ENCODE measurements at places on chromosomes 2 and 18. TPM values are rescaled to one million over a fixed set of nuclear protein-coding genes. Genes with fewer than 3 reads are reported as not detected.

Gene PROC
- not detected for total RNA-seq

Gene MOGAT1
- not detected for total RNA-seq

Gene OTOS
- not detected for total RNA-seq

Gene C2orf66
- under 0.01 TPM for total RNA-seq

Gene CHAC2
- total RNA-seq = 6.9 TPM

Gene DNAJC5G
- total RNA-seq = 0.98 TPM

Gene ARHGAP28
- 25.6 TPM for total RNA-seq

Gene UGT1A4
- not detected for total RNA-seq

Gene ELOA2
- not detected for total RNA-seq

Gene MYO5B
- total RNA-seq = 0.65 TPM

Gene GREB1
- 0.19 TPM for total RNA-seq

Gene EN1
- total RNA-seq = not detected

Gene AOX1
- total RNA-seq = 10.1 TPM

Gene TIA1
- 105 TPM for total RNA-seq

Gene BOLL
- total RNA-seq = not detected

Gene MC2R
- total RNA-seq = not detected

Gene CFAP65
- not detected for total RNA-seq

Gene GPBAR1
- total RNA-seq = 0.10 TPM

Gene MAP3K2
- total RNA-seq = 28.1 TPM

Gene CYTIP
- not detected for total RNA-seq

Gene EDAR
- not detected for total RNA-seq

Gene COL6A3
- total RNA-seq = 25.7 TPM

Measured in vein endothelial cell (primary cell).